Stimulated activated CD4-positive, alpha-beta T cell treated with anti-CD3 and anti-CD28 coated beads, TNF-alpha, amount 100 ng/mL, for 4 hours (primary cell): ENCODE measurements at places on chromosomes 2 and 18.

- no peak for DNase-seq
Measured at GRCh38 chr2:203346612-203347011, 18.4 kb downstream of the ABI2 start.

DNA sequence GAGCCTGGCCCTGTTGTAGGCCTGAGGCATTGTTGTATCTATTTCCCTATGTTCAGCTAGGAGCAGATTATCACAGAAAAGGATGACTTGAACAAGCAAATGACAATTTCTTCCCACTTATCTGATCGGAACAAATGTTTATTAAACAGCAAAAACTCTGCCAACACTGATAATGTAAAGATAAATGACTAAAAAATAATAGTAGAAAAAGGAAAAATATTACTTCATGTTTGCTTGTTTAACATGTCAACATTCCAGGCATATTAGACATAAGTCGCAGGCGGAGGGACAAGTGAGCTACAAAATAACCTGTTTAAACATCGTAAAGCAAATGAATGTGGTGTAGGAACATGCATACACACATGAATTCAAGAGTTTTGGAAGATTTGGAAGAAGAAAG is 257.9 kb downstream of the TMX3 start:
- DNase-seq = no peak

DNA sequence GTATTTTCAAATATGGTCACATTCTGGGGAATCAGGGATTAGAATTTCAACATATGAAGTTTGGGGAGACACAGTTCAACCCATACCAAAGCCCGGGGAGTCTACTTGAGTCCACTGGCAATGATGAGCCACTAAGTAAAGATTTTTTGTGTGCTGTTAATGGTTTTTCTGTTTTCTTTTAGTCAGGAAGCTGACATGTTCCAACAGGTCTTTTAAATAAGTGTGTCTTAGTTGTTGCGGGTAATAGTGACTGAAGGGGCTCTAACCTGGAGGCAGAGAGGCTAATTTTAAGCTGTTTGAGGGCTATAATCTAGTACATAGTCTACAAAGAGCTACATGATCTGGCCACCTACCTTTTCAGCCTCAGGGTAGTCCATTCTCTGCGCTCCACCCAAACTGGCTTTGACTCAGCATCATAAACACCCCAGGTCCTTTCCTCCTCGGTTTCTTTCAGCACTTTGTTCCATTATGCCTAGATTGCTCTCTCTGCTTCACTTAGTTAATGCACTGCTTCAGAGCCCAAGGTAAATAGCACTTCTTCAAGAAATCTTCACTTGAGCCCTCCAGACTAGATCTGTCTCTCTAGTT is 17.6 kb upstream of the UBE2E3 start:
- DNase-seq = no peak

- DNase-seq = no peak
Measured at GRCh38 chr2:14817848-14818247, 185.3 kb downstream of the LRATD1 start.

GRCh38 chr2:112782234-112782799 is 2.0 kb downstream of the IL1A start:
- no peak for DNase-seq

DNA sequence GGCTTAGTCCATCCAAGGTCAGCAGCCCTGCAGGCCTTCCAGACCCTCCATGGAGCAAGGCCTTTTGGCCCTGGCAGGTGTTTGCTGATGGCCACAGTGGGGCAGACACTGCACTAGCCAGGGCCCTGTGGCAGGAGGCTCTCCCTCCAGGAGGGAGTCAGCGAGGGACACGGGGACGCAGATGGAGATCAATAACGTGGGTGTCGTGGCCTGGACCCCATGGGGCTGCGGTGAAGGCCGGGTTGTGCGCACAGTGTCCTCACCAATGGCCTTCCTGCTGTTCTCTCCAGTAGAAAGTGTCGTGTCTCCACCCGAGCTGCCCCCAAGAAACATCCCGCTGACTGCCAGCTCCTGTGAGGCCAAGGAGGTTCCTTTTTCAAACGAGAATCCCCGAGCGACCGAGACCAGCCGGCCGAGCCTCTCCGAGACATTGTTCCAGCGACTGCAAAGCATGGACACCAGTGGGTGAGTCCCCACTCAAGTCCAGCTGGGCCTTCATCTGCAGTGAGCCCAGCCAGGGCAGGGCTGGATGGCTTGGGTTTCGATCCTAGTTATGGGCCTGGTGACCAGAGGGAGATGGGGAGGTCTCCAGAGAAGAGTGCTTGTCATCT is 65.4 kb downstream of the INPP5D start:
- DNase-seq = no peak

GRCh38 chr18:55861266-55861665 is 273.3 kb upstream of the TCF4 start:
- no peak for DNase-seq

DNA sequence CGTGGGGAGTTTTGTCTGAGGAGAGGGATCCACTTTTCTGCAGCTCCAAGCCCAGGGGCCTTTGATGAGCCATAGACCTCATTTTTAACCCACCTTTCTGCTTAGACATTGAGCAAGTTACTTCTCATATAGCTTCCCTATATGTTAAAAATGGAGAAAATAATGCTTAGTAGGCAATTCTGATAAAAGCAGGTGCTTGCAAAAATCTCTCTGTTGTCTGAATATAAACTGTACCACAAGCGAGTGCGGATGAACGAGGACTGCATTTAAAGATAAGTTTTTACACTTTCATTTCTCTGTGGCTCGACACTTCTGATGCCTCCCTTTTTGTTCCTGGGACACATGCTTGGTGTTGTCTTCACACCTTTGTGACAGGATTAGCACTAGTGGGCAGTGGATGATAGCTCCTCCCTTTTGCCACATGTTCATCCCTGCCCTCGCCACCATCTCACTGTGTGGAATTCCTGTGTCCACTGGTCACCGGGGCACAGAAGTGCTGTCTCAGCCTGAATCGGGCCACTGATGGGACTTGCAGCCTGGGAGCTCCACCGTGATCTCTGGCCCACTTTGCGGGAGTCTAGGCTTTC is 1.6 kb downstream of the TYMS start:
- no peak for DNase-seq

DNA sequence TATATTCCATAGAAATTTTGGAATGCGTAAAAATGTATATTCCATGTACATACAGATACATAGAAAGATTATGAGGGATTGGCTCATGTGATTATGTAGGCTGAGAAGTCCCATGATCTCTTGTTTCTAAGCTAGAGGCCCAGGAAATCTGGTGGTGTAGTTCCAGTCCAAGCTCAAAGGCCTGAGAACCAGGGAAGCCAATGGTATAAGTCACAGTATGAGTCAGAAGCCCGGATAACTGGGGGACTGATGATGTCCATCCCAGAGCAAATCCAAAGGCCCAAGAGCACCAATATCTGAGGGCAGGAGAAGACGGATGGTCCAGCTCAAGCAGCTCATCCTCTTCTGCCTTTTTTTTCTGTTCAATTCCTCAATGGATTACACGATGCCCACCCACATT is 385.0 kb upstream of the KLHL29 start:
- no peak for DNase-seq

DNA sequence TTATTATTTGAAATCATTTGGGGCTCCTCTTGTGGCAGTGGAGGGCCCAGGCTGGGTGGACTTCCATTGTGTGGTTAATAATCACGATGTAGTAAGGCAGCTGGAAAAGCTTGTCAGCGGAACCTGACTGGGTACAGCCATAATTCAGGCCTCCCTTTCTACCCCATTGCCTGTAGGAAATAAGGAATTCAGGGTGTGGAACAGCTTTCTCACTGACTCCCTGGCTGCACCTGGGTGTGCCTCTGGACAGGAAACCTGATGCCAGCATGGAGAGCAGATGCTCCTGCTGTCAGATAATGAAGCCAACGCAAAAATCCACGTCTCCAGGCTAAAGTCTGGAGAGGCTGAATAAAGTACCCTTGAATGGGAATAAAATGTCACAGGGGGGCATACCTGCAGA is 44.2 kb downstream of the LYPD6B start:
- DNase-seq = no peak

GRCh38 chr2:8346208-8346607 is 335.6 kb upstream of the ID2 start:
- no peak for DNase-seq

- no peak for DNase-seq
Measured at GRCh38 chr2:119748135-119748534, 11.6 kb upstream of the PTPN4 start.

- DNase-seq = no peak
Measured at GRCh38 chr2:146260551-146260950, 1584.3 kb upstream of the ACVR2A start.

- no peak for DNase-seq
Measured at GRCh38 chr2:47541848-47542450, 139.0 kb downstream of the MSH2 start.

GRCh38 chr2:148926291-148926961 is 51.4 kb downstream of the KIF5C start:
- DNase-seq = peak; percentile 27

DNA sequence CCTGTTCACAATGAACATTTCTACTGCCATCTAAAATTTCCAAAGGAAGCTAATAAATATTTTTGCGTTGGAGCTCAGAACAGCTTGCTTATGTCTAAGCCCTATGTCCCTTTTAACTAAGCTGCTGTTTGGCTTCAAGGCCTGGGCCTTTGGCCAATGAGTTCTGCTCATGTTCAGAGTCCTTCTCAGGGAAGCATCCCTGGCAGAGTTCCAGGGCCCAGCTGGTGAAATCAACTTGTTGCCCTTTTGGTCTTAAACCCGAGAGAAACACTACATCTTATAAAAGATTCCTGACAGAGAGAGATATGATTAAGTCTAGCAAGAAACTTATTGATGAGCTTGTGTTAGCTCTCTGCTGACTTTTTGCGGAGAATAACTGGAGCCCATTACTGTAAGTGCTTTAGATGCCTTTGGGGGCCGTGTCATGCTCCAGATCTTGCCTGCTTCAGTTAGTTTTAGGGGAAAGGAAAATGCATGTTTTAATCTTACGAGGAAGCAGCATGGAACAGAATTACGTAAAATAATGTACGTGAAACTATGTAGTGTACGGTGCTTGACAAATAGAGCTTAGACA is 102.5 kb upstream of the NOSTRIN start:
- DNase-seq = no peak

DNA sequence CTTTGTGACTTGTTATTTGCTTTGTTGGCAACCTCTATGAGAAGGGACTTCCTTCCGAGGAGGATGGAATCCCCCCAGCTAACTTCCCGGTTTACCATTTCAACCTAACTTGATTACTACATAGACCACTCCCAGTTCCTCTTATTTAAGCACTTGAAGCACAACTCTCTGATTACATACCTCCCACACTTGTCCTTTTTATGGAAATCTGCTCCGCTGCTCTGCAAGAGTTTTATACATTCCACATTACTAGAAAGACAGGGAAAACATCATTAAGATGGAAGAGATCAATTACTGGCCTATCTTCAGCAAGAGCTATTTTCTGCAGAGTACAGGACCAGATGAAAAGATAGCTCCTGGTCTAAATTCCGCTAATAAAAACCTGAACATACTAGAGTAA is 160.0 kb upstream of the PGAP1 start:
- DNase-seq = no peak

- no peak for DNase-seq
Measured at GRCh38 chr18:40450751-40451150, 1504.3 kb upstream of the PIK3C3 start.

GRCh38 chr18:49560624-49561288 is 1.1 kb upstream of the LIPG start:
- DNase-seq = no peak
